ENCODE measurements at places on chromosomes 2 and 18.
A peak's percentile ranks its signal among the peaks of the same experiment; 100 is the strongest.

GRCh38 chr2:30923623-30924022, 116.4 kb upstream of the CAPN13 start:
- no peak for DNase-seq

DNA sequence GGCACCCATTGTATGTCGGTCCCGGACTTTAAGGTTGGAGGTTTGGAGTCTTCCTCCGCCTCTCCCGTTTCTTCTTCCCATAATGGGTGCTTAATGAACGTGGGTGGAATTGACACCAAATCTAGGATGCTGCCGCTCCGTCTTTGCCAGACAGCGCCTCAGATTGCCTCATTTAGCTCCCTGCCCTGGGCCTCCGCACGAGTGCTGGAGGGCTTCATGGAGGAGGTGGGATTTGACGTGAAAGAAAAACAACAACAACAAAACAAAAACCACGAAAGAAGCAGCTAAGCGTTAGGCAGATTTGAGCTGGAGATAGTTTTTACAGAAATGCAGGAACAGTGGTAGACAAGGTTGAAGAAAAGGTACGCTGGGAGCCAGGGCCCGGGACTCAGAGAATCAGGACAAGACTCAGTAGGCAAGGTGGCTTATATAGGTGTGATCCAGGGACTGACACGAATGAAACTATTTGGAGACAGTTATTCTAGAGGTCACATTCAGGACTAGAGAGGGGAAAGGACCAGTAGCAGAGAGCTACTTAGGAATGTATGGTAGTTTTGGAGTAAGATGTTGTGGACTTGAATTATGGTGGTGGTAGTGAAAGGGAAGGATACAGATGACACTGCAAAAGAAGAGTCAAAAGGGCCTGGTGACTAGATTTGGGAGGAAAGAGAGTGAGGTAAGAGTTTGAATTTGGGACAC, 605 bp downstream of the ZNF2 start:
- no peak for DNase-seq

DNA sequence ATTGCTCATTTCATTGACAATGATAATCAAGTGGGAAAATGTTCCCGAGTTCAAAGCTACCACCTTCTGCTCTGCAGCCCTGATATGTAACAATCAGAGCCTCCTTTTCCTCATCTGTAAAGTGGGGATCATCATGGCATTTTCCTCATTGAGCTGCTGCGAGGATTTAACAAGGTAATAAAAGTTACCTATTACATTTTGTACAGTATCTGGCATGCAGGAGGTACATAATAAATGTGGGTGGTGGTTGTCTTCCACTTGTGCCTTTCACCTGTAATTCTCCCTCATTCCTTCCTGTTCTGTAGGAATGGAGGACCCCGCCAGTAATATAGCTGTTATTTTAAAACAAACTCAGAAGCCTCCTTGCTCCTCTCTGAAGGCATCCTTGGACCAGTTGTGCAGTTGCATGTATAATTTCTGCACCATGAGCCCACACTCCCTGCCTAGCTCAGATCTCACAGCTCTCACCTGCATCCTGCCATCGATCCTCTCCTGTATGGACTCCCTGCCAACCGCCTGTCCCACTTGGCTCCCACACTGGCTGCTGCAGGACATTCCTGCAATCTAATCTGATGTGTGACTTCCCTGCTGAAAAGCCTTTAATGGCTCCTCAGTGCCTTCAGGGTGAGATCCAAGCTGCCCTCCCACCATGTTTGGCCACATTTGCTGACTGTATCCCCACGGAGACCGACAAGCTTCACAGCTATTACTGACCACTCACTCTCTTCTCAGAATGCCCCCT, 350.4 kb downstream of the EN1 start:
- DNase-seq = no peak

DNA sequence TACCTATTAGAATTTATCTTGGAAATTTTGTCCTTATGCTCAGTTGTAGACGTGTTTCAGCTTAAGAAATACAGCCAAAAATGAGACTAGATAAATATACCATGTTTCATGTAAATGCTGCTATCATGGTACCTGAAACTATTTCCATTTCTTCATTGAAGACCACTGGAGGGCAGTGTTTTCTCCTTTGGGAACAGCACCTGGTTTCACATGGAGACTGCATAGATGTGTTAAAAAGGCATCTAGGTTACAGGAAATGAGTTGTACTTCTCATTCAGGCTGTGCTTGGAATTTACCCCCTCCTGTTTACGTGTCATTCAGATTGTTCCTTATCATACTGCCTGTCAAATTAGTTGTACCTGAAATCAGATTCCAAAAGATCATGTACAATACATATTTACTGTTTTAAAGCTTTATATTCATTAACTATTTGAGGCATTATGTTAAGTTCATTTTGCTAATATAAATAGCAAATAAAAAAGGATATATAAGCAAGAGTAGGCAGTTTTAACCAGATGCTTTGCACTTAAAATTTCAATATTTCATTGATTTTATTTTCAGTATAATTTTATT, 57.3 kb upstream of the PSMD14 start:
- DNase-seq = peak; percentile 66

DNA sequence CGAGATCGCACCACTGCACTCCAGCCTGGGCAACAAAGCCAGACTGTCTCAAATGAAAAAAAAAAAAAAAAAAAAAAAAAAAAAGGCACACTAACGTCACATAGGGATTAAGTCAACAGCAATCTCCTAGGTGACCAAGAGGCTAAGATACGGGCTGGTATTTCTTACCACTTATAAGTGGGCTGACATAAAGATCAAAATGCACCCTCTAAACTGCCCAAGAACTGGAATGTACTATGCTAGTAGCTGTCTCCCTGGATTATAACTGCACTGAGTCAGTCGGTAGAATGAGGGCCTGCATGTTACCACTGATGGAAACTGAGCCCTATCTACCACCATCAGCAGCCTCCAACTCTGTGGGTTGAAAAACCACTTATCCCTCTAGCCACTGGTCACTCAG, 80.6 kb downstream of the KLF7 start:
- no peak for DNase-seq

- DNase-seq = peak; percentile 16
These were observed 118.7 kb downstream of the EPB41L3 start for GRCh38 chr18:5424903-5425664.

GRCh38 chr2:86323273-86324021, 14.0 kb downstream of the REEP1 start:
- no peak for DNase-seq

GRCh38 chr2:222054813-222055212, 244.0 kb downstream of the PAX3 start:
- DNase-seq = no peak

DNA sequence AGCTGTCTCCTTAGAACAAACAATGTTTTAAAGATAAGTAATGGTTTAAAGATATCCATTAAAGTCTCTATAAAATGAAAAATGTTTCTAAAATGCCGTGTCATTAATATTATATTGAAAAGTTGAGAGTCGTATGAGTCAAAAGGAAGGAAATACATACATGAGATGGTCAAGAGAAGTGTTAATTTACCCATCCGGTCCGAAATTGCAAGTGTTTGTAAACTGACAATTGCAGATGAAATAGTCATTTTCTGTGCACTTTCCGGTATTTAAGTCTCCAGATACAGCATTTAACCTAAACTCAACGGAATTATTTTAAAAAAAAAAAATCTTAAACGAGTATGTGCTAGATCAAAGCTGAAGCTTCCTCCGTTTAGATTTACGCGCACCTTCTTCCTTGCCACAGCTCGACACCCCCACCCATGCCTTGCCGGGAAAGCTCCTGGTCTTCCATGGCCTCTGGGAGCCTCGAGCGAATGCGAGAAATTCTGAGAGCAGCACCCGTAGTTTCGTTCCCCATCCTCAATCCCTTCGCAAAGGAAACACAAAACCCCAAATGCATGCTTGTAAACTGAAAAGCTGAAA, 1.8 kb downstream of the DSC3 start:
- DNase-seq = no peak

DNA sequence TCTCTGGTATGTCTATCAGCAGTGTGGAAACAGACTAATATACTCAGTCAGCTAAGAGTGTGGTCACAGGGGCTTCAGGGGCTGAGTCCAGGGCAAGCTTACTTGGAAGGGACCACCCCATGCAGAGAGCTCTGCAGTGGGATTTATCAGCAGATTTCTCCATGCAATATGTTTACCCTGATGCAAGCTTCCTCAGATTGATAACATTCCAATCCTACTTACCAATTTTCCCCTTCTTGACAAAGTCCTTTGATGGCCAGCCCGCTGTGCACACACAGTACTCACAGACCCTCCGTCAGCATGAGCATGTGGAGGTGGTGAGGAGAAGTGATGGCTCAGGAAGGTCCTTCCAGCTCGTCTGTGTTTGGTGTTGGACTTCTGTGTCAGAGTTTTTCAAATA, 51.8 kb downstream of the SH3RF3 start:
- no peak for DNase-seq

DNA sequence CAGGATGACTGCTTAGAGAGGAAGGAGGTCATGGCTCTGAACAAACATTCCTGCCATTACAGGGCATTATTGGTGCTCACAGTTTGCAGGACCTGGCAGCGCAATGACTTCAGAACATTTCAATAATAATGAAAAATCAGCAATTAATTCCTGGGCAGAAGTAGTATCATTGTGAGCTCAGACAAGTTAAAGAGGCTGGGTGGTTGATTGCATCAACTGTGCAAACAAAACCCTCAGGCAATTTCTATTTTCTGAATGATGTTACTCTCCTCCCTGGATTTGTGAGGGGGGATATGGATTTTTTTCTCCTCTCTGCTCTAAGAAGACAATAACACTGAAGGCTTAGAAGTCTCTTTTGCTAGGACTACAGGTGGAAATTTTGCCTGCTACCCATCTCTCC, 168.1 kb upstream of the TACR1 start:
- DNase-seq = no peak

DNA sequence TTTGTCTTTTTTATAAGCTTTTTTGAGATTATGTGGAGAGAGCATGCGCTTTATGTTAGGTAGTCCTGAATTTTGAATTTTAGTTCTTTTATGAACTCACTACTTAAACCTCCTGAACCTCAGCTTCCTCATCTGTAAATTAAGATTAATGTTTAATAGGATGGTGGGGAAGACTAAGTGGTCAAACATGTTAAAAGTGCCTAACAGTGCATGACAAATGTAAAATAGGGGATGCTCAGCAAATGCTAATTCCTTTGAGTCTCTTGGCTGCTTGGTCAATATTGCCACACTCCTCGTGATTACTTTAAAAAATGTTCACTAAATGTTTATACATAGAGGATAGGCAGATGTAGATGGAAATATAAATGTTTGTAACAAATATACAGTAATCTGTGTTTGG, 6.8 kb downstream of the BIRC6 start:
- DNase-seq = peak; percentile 47

DNA sequence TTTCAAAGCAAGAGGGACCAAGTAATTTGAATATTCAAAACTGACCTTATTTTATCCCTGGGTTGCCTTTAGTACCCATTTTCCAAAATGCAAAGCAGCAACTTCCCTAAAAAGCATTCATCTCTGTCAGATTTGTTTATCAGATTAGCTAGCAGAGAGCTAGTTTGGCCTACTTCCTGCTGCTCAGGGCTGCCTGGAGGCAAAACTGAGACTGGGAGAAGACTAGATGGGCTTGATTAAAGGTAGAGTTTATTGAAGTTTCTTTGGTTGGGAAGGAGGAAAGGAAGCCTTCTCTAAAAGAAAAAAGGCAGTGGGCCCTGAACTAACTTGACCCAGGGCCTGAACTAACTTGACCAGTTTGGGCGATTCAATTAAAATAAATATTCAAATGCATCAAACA, 426.1 kb upstream of the FAM98A start:
- DNase-seq = no peak

- DNase-seq = no peak
These were observed 79.8 kb downstream of the RHOB start for GRCh38 chr2:20526708-20527107.

Measured in RCC 7860 (cell line).